ENCODE measurements at places on chromosomes 3 and 15.
A peak's percentile ranks its signal among the peaks of the same experiment; 100 is the strongest.

- no peak for DNase-seq
Observed at GRCh38 chr3:162218479-162218878, 721.9 kb downstream of the OTOL1 start.

DNA sequence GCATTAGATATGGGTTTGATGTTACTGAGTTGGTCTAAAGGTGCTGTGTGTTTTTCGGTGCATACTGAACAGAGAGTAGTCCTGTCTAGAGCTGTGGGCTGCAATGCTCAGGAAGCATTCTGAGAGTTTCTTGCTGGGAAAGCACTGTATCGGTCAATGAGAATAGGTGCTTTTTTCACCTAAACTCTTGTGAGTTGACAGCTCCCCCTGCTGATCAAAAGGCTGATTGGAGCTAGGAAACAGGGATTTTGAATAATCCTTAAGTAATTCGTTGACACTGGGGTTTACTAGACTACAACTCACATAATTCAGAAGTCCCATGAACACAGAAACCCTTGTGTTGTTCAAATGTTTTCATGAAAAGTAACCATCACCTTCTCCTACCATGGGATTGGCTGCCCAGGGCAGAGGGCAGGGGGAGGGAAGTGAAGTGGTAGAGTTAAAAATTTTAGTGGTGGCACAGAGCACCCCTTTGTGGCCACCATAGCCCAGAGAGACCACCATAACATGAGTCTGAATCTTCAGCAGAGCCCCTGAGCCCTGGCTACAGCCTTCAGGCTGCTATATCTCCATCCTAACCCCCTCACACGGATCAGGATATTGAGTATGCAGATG lies 13.0 kb upstream of the MANF start:
- DNase-seq: peak; percentile 85

DNA sequence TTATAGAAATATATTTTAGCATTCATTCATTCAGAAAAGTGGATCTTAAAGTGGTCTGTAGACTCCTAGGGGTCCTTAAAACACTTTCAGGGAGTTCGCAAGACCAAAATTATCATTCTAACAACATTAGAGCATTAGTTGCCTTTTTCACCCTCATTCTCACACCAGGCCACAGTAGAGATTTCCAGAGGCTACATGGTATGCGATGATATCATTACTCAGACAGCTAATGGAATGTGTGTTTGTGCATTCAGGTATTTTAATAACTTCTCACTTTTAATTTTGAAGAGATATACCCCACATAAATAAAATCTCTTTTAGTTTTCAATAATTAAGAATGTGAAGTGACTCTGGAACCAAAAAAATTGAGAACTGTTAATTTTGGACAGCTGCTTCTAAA lies 206.9 kb downstream of the NSUN3 start:
- DNase-seq: peak; percentile 8

GRCh38 chr15:80317389-80318182 lies 65.6 kb upstream of the CTXND1 start:
- DNase-seq: peak; percentile 100

DNA sequence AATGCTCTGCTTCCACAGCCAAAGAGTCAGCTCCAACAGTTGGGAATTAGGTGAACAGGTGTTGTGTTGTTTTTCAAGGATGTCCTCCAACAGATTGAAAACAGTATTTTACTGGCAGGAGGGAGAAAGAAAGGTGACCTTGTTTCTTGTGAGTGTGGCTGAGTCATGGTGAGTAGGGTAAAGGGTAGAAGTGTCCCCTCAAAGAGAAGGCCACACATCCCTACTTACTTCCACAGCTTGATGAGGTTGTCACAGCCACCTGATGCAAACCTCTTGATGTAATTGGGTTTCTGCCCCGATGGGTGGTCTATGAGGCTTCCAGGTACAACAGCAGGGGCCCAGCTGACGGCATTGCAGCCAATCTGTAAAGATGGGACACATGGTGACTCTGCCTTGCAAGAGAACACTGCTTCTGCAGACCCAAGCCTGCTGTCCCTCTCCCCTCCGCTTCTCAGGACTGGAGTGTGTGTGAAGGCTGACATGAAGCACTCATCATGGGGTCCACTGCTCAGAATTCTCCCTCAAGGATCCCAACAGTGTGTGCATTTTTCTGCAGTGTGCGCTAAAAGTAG lies 12.7 kb upstream of the GHRL start:
- no peak for DNase-seq

DNA sequence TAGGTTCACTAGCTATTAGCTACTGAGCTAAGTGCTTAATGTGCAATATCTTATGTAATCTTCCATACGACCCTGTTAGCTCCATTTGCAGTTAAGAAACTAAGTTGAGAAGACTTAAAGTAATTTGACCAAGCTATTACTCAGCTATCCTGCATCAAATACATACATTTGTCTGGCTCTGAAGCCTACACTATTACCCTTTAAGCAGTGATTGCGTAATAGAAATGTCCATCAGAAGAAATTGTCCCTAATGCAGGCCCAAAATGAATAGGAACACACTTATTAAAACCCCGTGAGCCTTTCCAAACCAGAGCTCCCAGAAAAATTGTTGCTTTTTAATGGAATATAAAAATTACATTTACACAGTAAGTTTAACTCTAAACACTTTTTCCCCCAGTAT lies 5.3 kb upstream of the MYO1E start:
- DNase-seq: no peak

GRCh38 chr3:107620534-107620933 lies 97.8 kb downstream of the BBX start:
- DNase-seq: no peak

GRCh38 chr3:196931828-196932587 lies 10.3 kb downstream of the NCBP2 start:
- no peak for DNase-seq

GRCh38 chr15:84151205-84151931 lies 84.2 kb upstream of the GOLGA6L4 start:
- DNase-seq: no peak

GRCh38 chr15:71888797-71889196 lies 78.4 kb downstream of the NR2E3 start:
- DNase-seq: no peak

- peak; percentile 34 for DNase-seq
Observed at GRCh38 chr3:42101481-42101880, 10.3 kb downstream of the TRAK1 start.

- DNase-seq: no peak
Observed at GRCh38 chr3:20037255-20037996, 2.8 kb upstream of the KAT2B start.

GRCh38 chr3:187985647-187986046 lies 168.3 kb upstream of the LPP start:
- DNase-seq: peak; percentile 43

DNA sequence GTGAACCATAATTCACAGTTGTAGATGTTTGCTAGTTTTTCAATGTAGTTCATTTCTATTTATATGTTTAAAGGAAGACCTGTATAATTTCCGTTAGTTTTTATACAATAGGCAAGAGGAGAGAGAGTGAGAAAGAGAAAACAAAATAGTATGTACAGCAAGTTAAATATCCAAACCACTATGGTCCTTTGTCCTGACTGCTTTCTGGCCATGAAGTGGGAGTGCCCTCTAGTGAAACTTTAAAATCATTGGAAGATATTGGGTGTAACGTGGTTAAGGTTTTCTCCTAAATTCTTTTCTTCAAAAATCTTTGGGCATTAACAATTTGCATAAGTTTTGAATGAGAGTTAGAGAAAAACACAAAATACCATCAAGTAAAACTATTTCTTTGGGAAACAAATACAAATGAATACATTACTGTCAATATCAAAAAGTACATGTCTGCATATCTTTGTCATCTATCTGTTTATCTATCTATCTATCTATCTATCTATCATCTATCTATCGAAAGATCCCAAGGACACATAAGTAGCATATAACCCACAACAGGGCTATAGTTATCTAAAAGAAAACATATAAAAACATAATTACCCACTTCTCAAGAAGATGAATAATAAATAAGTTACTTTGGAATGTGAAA lies 534.6 kb upstream of the ATP11B start:
- peak; percentile 22 for DNase-seq

All from GM23248 (cell line).